ENCODE measurements at places on chromosomes 12 and 14. TPM values are rescaled to one million over a fixed set of nuclear protein-coding genes. Genes with fewer than 3 reads are reported as not detected.

The KCNH3 gene
- total RNA-seq = 0.82 TPM

The KERA gene
- 0.10 TPM for total RNA-seq

The CMAS gene
- 31.5 TPM for total RNA-seq

The ZC2HC1C gene
- 1.7 TPM for total RNA-seq

The FGF23 gene
- total RNA-seq = not detected

The CCDC198 gene
- total RNA-seq = 1.3 TPM

GRCh38 chr12:59651229-59651920 is 55.5 kb downstream of the SLC16A7 start:
- no peak overlapping the region for H3K27ac ChIP-seq
- H3K27me3 ChIP-seq = no peaks in the 10 kb centered on the region
- no peaks in the 10 kb centered on the region for H3K36me3 ChIP-seq
- H3K4me3 ChIP-seq = no peak overlapping the region

GRCh38 chr14:76755610-76756370 is 5.5 kb upstream of the VASH1 start:
- no peaks in the 10 kb centered on the region for H3K27me3 ChIP-seq
- no peak overlapping the region for H3K27ac ChIP-seq
- DNase-seq = no peak
- H3K36me3 ChIP-seq = no peaks in the 10 kb centered on the region

DNA sequence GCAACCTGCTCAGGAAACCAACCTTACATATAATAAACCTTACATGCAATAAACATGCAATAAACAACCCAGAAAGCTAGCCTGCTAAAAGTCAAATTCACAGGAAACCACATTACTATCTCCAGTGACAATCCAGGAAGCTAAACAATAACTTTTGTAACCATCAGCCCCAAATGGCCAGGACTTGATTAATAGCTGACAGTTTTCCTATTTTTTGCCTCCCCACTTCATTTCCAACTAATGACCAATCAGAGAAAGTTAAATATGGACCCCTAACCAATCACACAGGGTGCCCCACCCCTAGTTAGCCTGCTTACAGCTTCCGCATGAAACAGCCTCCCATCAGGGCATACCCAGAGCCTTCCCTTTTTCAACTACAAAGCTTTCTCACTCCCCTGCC is 152.2 kb upstream of the LMNTD1 start:
- no peak for DNase-seq
- no peaks in the 10 kb centered on the region for H3K36me3 ChIP-seq
- no peaks in the 10 kb centered on the region for H3K4me1 ChIP-seq
- H3K4me3 ChIP-seq = no peak overlapping the region
- no peaks in the 10 kb centered on the region for H3K27me3 ChIP-seq
- no peak overlapping the region for H3K27ac ChIP-seq

- H3K27ac ChIP-seq = no peak overlapping the region
- H3K27me3 ChIP-seq = no peaks in the 10 kb centered on the region
- H3K4me1 ChIP-seq = no peaks in the 10 kb centered on the region
Measured at GRCh38 chr12:115472852-115473251, 788.9 kb upstream of the TBX3 start.

- no peaks in the 10 kb centered on the region for H3K27me3 ChIP-seq
- peaks cover 6% of the 10 kb centered on the region for H3K4me1 ChIP-seq
- DNase-seq = no peak
- no peak overlapping the region for H3K27ac ChIP-seq
- H3K36me3 ChIP-seq = no peaks in the 10 kb centered on the region
Measured at GRCh38 chr12:124636138-124636978, 68.9 kb upstream of the NCOR2 start.

DNA sequence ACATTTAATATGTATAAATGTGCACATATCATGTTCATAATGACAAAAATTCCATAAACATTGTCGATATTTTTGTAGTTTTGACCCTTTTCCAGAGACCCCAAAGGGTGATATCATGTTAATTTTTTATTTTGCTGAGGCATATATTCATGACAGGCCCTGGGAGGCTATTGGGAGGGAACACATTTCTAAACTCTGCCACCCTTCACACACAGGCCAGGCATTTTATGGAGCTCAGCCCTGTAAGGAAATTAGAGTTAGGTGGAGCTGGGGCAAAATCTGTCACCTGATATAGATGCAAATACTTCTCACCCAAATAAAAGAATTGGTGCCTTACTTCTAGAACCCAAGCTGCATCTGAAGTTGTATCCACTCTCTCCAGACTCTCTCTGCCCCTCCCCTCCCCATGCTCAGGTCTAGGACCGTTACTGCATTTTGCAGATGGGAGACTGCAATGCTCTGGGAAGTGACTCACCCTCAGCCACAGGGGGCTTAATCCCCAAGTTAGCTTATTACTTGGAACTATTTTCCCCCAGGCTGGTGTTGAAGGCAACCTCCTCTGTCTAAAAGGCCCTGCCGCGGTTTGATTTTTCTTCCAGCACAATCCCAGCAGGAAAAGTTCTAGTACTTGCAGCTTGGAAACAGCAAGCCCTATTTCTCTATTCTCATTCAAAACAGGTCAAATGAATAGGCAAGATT is 238.9 kb downstream of the EMP1 start:
- H3K36me3 ChIP-seq = no peaks in the 10 kb centered on the region
- H3K27ac ChIP-seq = no peak overlapping the region
- H3K4me1 ChIP-seq = no peaks in the 10 kb centered on the region
- no peak overlapping the region for H3K4me3 ChIP-seq
- no peak for DNase-seq

DNA sequence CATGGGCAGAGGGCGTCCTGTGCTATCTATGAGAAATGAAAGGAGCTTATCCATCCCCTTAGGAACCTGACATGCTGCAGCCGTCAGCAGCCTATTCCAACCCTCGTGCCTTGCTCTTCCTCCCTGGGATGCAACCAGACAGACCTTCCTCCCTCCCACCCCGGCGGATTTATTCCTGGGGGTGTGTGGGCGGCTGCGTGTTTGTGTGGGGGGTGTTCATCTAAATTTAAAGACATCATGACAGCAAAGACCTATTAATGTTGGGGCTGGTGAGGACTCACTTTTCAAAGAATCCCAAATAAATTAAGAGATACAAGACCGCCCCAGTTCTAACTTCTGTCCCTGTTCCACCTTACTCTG is 52.0 kb downstream of the WSCD2 start:
- no peak overlapping the region for H3K27ac ChIP-seq
- H3K27me3 ChIP-seq = no peaks in the 10 kb centered on the region
- no peaks in the 10 kb centered on the region for H3K4me1 ChIP-seq
- DNase-seq = no peak

GRCh38 chr14:90255871-90256270 is 482 bp upstream of the PSMC1 start:
- no peaks in the 10 kb centered on the region for H3K36me3 ChIP-seq
- H3K4me1 ChIP-seq = peaks cover 9% of the 10 kb centered on the region
- no peak for DNase-seq
- H3K27ac ChIP-seq = no peak overlapping the region

DNA sequence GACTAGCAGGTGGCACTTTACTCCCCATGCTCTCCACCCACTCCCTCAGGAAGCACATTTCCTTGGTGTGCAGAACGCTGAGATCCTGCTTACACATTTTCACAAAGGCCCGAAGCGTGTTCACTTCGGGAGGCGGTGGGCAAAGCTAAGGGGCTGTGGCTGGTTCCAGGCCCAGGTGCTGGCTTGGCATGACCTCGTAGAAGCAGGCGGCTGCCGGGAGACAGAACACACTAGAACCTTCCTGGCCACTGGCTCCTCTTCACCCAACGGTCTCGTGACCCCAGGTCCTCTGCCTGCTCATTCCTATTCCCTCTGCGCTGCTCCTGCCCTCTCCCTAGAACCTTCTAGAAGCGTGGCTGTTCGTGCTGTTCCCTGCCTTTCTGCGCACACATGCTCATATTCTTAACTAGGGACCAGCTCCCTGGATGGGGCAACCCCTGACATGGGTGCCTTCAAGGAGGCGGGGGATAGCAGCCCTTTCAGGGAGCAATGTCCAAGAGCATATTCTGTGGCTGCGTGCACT is 43.3 kb downstream of the ATP23 start:
- H3K4me1 ChIP-seq = no peaks in the 10 kb centered on the region
- H3K27ac ChIP-seq = no peak overlapping the region
- H3K27me3 ChIP-seq = no peaks in the 10 kb centered on the region
- DNase-seq = no peak
- H3K4me3 ChIP-seq = no peak overlapping the region

DNA sequence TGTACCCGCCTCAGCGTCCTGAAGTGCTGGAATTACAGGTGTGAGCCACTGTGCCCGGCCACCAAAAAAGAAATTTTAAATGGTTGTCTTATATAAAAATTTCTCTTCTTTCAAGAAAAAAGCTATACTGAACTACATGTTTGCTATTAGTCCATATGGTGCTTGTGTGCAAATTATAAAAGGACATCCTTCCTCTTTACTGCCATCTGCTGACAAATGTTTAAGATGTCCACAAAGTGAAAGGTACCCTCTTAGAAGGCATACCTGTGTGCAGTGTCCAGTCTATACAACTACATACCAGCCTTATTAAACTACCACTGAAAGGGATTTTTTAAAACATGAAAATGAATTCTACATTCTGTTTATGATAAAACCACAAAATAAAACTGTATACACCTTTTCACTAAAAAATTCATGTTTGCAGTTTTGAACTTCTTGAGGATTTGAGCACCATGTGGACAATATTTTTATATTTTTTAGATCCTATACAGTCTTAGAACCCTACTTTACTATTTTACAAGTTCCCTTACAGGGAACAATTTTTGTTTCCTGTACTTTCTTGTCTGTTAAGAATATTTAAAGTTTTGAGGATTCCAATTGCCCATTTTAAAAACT is 32.8 kb upstream of the TOMM20L start:
- H3K4me3 ChIP-seq = no peak overlapping the region
- no peaks in the 10 kb centered on the region for H3K36me3 ChIP-seq
- H3K4me1 ChIP-seq = no peaks in the 10 kb centered on the region
- no peak for DNase-seq
- no peaks in the 10 kb centered on the region for H3K27me3 ChIP-seq
